SW 1271 (cell line): ENCODE measurements at places on chromosomes 16 and 17.

DNA sequence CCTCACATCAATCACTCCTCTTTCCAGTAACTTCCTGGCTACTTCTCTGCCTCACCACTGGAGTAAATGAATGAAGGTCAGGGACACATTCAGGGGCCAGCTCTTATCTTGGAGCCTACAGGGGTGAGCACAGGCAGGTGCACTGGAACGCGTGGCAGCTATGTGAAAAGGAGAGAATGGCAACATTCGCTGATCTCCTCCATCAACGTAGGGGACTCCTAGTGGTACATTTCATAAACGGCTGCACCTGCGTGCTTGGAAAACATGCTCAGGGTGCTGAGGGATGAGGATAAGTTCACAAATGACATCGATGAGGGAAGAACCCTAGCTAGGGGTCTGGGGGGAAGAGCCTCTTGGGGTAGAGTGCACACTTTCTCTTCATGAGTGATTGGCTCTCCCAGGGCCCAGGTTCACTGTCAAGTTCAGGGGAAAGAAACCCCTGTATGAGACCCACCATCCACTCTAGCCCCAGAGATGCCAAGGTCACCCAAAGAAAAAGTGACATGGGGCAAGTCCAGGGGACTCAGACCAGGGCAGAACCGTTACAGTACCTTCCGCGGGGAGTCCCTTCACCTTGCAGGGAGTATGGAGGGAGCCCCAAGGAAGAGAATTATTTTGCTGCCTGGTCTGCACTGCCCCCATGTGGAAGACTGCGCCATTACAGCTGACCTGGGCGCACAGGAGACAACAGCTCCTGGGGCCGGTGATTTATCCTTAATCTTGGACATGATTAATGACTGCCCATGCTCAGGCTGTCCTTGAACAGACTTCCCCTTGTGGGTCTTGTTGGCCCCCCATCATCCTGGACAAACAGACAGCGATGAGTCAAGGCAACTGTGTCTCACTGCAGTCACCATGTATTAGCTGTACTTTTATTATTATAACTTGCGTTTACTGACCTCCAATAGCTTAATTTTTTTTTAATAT lies 30.1 kb downstream of the VAC14 start:
- peak; percentile 18 for DNase-seq

- DNase-seq, result no peak
Measured at GRCh38 chr16:11063448-11064201, 119.3 kb downstream of the CLEC16A start.

- no peak for DNase-seq
Measured at GRCh38 chr17:65553646-65554552, 7.5 kb downstream of the AXIN2 start.

GRCh38 chr16:89374393-89374960 lies 115.9 kb downstream of the ANKRD11 start:
- DNase-seq, result no peak

- no peak for DNase-seq
Measured at GRCh38 chr16:17392857-17393692, 77.7 kb downstream of the XYLT1 start.

GRCh38 chr17:28008513-28008912 lies 34.0 kb upstream of the NLK start:
- no peak for DNase-seq

DNA sequence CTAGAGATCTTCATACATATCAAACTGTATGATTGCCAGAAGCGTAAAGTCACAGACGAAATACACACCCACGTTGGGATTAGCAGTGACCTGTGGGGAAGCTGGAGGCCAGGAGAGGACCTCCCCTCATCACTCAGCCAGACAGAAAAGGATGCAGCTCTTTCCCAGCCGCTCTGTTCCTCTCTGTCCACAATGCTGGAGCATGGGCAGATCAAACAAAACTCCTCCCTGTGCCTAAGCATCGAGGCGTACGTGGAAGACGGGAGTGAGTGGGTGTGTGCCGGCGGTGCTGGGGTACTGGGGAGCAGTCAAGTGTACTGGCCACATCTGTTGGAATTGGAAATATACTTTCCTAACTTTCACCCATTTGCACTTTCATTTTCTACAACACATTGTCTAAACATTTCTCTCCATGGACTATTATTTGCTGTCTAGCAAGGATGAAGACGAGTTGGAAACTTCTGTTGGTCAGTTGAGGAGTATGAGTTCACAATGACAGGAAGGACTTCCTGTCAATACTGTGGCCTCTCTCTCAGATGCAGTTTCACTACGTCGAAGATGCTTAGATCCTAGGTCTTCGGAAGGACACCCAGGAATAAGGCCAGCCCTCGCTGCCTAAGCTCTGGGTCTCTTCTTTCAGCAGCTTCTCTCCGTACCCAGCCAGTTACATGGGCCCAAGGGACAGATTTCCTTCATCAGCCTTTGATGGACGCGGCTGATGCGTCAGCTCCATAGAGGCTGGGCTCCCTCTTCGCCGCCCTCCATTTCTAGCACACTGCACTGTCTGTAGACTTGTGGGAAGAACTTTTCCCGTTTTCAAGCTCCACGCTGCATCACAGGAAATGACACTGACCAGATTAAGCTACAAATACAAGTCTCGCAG lies 30.6 kb upstream of the ENDOV start:
- no peak for DNase-seq

GRCh38 chr16:54359081-54359480 lies 72.5 kb upstream of the IRX3 start:
- no peak for DNase-seq

DNA sequence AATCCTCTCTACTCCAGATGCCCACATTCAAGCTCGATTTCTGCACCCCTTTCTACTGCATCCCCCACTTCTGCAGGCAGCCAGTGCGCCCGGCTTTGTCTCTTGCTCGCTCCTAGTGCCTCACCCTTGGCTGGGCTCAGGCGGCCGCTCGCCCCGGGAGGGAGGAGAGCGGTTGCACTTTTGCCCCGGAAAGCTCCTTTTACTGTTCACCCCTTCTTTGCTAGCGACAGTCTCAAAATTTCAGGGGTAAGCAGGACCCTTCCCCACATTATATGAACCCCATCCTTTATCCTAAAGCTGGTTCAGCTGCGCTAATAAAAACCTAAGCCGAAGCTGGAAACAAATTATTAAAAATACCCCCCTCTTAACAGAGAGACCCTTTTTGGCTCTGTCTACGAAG lies 1.0 kb downstream of the HOXB5 start:
- DNase-seq, result no peak

DNA sequence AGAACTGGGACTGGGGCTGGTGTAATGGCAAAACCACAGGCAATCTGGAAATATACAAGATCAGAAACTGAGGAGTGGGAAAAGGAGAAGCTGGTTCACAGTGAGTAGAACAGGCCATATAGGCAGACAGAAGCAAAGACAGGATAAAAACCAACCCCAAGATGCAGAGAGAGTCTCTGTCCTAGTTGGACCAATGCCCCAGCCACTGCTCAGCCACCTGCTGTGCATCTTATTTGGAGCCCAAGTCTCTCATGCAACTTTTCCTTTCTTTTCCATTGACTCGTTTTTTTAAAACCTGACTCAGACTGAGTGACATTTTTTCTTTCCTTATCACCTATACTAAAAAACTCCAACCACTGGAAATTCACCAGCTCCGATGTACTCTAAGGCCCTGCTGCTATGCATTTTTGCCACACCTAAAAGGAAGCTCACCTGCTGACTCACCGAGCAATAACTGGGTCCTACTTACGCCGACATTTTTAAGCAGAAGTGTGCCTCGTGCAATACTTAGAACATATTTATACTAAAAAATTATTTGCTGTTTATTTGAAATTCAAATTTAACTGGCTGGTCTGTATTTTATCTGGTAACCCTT lies 100.8 kb upstream of the XYLT1 start:
- no peak for DNase-seq

GRCh38 chr17:42010898-42011516 lies 6.2 kb downstream of the DNAJC7 start:
- DNase-seq, result peak; percentile 23

DNA sequence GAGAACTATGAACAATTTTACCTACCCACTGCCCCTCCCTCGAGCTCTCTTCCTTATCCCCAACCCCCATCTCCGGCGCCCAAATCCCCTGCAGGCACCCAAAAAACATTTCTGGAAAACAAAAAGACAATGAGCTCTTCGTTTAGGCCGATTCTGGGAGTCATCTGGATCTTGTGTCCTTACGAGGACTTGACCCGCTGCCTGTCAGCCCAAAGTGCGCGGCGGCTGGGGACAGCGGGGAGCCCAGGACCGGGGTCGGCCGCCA lies 524 bp downstream of the STRADA start:
- DNase-seq, result peak; percentile 10

DNA sequence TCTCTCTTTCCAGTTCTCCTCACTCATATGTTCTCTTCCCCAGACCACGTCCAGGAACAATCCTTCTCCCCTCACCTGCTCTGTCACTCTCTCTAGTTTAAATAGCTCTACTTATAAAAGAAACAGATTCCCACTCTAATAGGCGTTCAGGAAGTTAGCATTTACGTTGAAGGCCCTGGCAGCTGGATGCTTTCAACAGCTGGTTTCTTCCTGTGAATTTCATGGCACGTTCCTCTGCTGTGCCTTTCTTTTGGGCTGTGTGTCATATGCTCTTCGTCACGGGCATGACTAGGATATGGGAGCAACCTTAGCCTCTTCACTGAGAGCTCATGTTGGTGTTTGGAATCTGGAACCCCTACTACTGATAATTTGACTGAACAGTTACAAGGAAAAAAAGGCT lies 73.2 kb downstream of the ZNF18 start:
- DNase-seq, result no peak

DNA sequence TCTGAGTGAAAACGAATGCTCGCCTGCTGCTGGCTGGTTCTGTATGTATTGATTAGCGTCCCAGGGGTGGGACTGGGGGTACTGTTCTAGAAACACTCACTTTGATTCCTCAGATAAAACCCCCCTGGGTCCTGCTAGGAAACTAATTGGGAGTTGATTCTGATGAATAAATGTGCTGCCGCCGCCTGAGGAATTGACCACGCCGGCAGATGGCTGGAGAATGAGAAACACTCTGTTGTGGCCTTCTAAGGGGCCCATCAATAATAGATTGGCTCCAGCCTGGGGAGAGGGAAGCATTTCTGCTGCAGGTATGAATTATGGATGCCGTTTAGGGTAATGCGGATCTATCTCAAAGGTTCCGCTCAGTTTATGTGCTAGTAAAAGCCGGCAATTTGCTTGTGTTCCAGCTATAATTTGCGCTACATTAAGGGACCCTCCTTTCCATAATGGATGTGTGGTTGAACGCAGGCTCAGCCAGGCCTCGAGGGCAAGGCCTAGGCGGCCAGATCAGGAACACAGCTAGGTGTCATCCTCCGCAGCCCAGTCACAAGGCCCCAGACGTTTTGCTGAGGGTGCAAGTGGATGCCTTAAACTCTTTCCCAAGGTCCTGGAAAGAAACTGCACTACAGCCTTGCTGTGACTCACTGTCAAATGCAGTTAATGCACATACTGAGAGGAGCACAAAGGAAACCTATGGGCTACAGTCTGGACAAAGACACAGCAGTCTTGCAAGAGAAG lies 132.2 kb upstream of the HS3ST2 start:
- no peak for DNase-seq

DNA sequence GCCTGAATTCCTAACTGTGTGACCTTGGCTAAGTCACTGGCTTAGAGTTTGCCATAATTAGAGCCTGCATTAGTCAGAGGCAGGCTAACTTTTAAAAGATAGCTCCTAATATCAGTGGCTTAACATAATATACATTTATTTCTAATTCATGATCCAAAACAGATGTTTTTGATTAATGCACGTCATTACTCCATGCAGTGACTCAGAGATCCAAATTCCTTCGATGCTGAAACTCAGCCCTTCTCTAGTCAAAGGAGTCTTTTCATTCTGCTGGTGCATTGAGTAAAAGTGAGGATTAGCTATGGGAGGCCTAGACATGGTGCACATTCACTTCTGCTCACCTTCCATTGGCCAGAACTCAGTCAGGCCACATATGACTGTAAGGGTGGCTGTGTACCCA lies 49.8 kb downstream of the IRX3 start:
- no peak for DNase-seq

GRCh38 chr16:26530584-26531289 lies 536.0 kb upstream of the C16orf82 start:
- DNase-seq, result no peak

GRCh38 chr16:68444056-68444657 lies 4.2 kb downstream of the SMPD3 start:
- no peak for DNase-seq

DNA sequence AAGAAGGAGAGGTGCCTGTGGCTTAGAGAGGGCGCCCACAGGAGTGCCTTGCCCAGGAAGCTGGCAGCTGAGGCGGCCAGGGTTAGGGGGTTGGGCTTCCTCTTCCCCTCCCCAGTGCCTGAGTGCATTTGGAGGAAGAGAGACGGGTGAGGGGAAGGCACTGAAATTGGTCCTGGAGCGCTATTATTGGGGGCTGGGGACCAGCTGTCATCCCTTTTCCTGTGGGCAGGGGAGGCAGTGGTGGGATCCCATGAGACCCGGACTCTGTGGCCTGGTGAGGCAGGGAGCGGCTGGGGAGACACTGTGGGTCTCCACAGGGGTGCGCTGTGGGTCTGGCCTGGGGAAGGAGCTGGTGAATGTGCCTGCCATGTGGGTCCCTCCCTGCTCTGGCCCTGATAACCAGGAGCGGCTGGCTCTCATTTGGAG lies 259.7 kb downstream of the SEC14L1 start:
- DNase-seq, result no peak

GRCh38 chr17:56918916-56919315 lies 5.1 kb upstream of the TRIM25 start:
- no peak for DNase-seq

DNA sequence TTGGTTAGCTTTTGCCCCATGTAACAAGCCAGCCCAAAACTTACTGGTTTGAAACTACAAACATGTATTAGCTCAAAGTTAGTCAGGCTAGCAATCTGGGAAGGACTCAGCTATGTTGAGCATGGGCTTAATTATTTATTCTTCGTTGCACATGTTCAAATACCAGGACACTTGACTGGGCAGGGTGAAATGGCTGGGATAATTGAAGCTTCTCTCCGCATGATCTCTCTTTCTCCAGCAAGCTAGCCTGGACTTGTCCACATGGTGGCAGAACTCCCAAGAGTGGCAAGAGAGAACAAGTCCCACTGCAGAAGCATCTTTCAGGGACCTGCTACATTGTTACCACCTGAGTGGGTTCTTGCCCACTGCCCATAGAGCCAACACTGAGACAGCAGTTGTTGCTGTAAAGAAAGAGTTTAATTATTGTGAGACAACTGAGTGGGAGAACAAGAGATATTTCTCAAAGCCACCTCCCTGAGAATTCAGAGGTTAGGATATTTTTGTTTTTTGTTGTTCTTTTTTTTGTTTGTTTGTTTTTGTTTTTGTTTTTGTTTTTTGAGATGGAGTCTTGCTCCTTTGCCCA lies 16.8 kb upstream of the ATF7IP2 start:
- no peak for DNase-seq
